ENCODE measurements at places on chromosomes 2 and 18.

GRCh38 chr18:13147130-13147529 lies 71.4 kb upstream of the LDLRAD4 start:
- no peak for DNase-seq

GRCh38 chr2:64657411-64657810 lies 3.7 kb upstream of the SERTAD2 start:
- DNase-seq = no peak

DNA sequence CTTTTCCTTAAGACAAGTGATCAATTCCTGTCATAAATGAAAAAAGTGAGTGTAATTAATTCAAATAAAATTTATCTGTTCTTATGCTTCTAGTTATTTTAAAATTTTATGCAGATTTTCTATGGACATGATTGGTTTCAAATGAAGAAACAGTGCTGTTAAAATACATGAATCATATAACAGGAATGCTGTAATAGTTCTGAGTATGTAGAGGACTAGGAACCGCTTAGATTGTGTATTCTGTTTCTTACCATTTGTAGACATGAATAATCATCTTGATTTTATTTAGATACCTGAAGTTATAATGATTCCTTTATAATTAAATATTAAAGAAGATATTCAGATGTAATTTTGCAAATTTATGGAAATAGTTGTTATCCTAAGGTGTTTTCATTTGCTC lies 3.5 kb downstream of the ACTR2 start:
- no peak for DNase-seq

DNA sequence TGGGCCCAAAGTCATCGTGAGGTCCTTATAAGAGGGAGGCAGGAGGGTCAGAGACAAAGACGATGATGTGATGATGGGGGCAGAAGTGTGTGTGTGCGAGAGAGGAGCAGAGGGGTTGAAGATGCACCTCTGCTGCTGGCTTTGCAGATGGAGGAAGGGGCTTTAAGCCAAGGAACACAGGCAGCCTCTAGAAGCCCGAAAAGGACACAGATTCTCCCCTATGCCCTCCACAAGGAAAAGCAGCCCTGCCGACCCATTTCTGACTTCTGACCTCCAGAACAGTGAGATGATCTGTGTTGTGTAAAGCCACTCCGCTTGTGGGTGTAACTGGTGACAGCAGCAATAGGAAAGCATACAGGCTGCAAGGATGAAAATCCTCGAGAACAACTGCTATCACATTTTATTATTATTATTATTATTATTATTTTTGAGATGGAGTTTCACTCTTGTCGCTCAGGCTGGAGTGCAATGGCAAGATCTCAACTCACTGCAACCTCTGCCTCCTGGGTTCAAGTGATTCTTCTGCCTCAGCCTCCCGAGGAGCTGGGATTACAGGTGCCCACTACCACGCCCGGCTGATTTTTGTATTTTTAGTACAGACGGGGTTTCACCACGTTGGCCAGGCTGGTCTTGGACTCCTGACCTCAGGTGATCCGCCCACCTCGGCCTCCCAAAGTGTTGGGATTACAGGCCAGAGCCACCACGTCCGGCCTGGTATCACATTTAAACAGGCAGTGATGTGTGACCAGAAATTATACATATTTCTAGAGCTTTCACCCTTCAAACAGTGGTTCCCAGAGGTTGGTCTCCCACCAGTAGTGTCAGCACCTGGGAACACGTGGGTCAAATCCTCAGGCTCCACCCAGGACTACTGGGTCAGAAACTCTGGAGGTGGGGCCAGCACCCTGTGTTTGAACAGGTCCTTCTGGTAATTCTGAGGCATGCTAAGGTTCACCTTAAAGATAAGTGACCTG lies 170.5 kb downstream of the TGIF1 start:
- no peak for DNase-seq

DNA sequence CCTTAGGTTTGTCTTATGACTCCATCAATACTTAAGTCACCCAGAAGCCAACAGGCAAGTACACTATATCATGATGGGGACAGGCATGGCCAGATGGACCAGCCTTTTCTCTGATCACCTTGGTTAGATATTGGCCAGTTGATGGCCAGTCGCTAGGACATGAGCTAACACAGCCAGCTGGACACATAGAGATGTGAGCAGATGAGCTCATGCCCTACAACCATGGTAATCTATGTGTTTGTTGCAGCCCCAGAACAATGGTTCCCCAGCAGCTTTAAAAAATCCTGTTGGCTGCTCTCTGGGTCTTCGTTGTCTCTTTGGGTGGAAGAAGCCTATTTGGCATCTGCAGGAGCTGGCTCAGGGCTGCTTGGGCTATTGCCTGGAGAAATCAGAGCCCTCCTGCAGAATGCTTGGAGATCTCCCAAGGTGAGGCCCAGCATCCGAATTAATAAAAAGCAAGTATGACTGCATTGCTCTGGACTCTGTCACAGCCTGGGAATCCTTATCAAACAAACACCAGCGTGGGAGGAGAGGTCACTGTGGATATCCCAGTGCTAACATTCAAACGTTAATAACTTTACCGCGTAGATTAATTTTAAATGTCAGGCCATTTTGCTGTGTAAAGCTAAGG lies 62.3 kb upstream of the KLHL29 start:
- no peak for DNase-seq

DNA sequence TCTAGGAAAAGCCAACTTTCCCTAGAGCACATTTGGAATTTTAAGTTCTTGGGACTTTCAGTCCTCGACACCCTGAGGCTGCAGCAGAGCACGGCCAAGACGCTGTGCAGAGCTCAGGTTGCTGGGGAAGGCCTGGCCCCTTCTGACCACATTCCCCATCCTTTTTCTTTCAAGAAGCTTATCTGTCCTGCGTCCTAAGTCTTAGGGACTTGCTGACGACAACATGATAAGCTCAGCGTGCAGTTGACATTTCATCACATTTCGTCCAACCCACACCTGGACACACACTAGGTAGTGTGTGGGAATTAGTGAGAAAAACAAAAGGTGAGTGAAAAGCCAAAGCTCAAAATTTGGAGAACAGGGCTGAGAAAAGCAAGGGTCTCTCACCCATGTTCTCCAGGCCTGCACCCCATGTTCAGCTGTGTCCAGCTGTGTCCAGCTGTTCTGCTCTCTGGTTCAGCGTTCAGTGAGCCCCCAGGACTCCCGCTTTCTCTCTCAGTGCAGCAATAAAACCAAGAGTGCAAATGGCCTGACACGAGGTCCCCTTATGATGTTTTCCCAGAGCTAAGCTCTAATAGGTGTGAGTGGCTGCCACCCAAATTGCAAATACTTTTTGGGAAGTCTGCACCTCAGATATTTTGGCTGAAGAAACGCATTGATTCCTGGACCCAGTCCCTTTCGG lies 101.9 kb downstream of the RGPD3 start:
- no peak for DNase-seq

DNA sequence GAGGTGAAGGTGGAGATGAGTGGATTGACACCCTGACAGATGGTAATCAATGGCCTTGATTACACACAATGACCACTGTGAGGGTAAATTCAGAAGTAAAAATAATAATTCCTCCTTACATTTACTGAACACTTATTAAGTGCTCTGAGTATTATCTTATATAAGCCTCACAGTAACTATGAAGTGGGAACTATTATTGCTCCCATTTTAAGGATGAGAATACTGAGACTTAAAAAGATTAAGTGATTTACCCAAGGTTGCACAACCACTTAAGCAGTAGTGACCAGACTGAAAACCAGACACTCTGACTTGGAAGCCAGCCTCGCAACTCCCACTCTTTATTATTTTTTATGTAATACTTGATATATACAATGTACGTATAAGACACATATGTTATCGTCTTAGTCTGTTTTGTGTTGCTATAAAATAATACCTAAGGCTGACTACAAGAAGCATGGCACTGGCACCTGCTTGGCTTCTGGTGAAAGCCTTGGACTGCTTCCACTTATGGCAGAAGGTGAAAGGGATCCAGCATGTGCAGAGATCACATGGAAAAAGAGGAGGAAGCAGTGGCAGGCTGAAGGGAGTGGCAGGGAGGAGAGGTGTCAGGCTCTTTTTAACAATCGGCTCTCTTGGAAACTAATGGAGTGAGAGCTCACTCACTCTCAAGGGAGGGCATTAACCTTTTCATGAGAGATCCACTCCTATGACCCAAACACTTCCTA lies 41.5 kb upstream of the C1D start:
- no peak for DNase-seq

GRCh38 chr2:165003443-165004130 lies 48.3 kb upstream of the SLC38A11 start:
- DNase-seq = no peak

Data from T-helper 17 cell (primary cell).